Left kidney (tissue), 8 donors: ENCODE measurements at places on chromosomes 12 and 14. TPM values are rescaled to one million over a fixed set of nuclear protein-coding genes. Genes with fewer than 3 reads are reported as not detected.

DNA sequence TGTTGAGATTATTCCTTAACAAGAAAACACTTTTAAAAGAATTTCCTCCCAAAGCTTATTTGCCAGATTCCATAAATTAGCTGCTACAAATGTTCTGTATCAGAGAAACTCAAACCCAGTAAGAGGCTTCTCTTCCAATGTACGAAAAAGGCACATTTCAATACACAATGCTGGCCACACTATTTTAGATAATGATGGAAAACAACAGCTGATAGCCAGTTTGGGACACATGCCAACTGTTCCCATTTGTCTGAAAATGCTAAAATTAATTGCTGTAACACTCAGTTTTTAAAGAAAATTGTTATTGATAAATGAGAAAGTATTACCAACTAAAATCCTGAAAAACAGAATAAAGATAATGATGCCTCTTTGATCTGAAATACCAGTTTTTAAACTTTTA, 4.4 kb downstream of the CFL2 start:
- DNase-seq, result no peak

DNA sequence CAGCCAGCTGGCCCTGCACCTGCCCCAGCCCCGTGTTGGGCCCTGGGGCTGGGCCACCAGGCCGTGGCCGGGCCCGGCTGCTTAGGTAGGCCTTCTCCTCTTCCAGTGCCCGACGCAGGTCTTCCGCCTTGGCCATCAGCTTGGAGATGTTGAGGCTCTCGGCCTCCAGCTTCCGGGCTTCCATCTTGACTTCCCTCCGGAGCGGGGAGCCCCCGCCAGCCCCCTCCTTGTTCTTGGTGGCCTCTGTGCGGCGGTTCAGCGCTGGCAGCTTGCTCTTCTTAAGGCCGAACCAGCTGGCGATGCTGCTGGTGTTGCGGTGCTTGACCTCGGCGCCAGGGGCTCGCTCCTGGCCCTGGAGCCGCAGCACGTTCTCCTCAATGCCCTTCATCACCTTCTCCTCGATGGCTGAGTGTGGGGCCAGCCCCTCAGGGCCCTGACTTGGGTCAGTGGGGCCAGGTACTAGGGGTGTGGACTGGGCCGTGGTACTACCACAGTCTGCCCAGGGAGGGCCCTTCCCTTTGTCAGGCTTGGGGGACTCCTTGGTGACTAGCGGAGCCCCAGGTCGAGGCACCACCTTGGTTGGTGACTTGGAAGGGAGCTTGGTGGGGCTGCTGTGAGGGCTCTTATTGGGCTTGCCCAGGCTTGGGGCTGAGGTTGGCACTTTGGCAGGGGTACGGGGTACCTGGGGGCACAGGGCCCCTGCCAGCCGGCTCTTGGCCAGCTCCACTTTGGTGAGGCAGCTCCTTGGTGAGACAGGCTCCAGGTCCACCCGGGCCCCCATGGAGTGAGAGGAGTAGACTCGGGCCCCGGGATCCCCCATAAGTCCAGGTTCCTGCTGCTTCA, 33.2 kb downstream of the NCKAP5L start:
- no peak for DNase-seq

- peak; percentile 52 for DNase-seq
Measured at GRCh38 chr12:69739287-69740191, 879 bp downstream of the RAB3IP start.

GRCh38 chr12:123998991-123999359, 26.0 kb downstream of the ZNF664 start:
- no peak for DNase-seq

DNA sequence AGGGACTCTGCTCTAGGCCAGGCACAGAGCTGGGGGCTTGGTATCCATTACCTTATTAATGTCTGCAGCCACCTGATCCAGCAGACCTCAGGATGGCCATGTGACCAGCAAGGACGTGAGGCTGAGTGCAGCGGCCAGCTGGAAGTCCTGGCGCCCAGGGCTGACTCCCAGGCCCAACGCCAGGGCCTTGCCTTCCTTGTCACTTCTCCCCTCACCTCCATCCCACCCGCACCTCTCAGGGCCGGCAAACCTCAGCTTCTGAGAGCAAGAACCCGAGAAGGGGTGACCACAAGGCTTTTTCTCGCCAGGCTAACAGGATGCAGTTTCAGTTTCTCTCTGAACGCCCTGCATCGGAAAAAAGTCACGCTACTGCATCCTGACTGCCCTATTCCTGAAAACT, 15.4 kb downstream of the RAB35 start:
- no peak for DNase-seq

Gene NFATC4
- polyA plus RNA-seq, result 70.3 TPM

DNA sequence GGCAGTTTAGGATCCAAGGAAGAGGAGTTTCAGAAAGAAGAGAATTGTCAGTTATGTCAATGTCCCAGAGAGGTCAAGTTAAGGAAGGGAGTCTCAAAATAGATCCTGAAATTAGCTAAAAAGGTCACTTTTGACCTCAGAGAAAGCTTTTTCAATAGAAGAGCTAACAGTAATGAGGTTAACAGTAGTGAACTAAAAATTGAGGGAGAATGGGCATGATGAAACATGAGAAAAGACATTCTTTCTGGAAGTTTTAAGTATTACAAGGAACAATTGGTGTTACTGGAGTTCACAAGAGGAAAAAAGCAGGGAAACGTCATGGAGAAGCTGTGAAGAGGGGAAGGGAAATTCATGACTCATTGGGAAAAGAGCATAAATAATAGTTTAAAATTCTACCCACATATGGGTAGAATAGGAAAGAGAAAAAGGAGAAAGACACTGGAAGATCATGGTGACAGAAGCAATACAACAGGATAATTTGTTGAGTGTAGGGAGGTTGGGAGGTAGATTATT, 381.2 kb upstream of the FAR2 start:
- no peak for DNase-seq

Gene CYP27B1
- 2.0 TPM for polyA plus RNA-seq

Gene AKAP5
- 9.3 TPM for polyA plus RNA-seq

- DNase-seq, result peak; percentile 65
Measured at GRCh38 chr14:72679536-72680151, 214.3 kb downstream of the DPF3 start.

- no peak for DNase-seq
Measured at GRCh38 chr12:57777367-57777766, 5.0 kb downstream of the EEF1AKMT3 start.

GRCh38 chr12:77571768-77572167, 258.9 kb upstream of the NAV3 start:
- no peak for DNase-seq

Gene TRIM9
- 2.8 TPM for polyA plus RNA-seq

- peak; percentile 79 for DNase-seq
Measured at GRCh38 chr12:31118347-31119191, 44.9 kb downstream of the DDX11 start.

Gene GUCY2C
- 1.1 TPM for polyA plus RNA-seq

DNA sequence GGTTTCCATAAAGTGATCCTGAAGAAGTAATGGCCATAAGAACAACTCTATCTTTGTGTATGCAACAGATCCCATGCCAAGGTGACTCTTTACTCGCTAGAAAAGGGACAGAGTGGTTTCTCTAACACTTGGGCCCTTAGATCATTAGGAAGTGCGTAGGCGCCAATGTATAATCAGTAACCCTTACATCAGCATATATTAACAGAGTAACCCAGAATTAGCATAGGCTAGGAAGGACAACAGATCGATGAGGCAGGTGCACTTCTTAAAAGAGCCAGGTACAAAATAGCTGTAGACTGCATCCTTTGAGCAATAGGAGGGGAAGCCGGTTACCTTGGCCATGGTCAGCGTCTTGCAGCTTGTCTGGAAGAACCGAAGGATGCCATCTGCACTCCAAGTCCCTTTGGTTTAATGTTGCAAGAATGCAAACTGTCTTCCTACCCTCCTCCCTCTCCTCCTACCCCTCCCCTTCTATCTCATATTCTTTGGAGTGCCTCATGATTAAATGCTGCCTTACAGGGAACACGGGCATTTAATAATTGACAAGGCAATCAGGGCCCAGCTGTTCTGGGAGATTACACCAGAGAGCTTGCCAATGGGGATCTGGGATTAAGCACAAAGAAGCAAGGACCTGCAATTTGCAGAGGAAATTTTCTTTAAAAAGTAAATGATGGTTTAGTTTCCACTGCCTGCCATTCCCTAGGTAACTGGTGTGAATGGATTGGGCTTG, 8.0 kb downstream of the GSG1 start:
- no peak for DNase-seq

Gene TAS2R8
- not detected for polyA plus RNA-seq

Gene NCOR2
- 74.0 TPM for polyA plus RNA-seq

GRCh38 chr12:87121896-87122295, 865.7 kb upstream of the MGAT4C start:
- DNase-seq, result no peak
